ENCODE measurements at places on chromosomes 16 and 17.

DNA sequence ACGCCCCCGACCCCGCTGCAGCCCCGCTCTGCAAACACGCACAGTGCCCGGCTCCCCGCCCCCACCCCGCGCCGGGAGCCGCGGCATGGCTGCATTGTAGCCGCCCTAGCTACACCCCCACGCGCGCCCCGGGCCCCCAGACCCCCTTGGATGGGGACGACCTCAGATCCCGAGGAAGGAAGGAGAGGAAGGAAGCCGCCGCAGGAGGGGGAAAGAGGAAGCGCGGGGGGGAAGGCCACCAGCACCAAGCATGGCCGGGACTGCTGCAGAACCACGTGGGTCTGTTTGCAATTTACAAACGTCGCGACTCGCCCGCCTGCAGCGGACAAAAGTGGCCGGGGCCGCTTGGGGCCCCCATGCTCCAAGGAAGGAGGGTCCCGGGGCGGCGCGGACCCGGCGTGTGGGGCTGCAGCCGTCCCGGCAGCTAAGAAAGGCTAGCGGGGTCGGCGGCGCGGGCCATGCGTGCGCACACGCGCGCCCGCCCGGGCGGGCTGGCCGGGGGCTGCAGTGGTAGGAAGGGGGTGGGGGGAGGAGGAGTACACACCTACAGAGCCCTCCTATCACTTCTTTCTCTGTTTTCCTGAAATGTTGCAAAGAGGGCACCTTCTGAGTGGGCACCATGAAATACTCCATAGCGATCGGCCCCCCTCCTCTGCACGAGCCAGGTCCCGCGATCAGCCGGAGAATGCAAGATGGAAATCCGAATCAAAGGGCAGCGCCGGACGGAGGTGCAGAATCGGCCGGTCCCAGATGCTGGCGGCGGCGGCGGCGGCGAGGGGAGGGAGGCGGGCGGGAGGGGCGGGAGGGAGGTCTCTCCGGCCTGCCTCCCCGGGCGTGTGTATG lies 488 bp downstream of the TFAP4 start:
- no peaks in the 10 kb centered on the region for H3K27me3 ChIP-seq
- DNase-seq: no peak
- no peaks in the 10 kb centered on the region for H3K36me3 ChIP-seq
- H3K27ac ChIP-seq: peak overlapping the region; percentile 70
- peaks cover 15% of the 10 kb centered on the region for H3K4me1 ChIP-seq
- peak overlapping the region; percentile 98 for H3K4me3 ChIP-seq

- peaks cover 18% of the 10 kb centered on the region for H3K4me1 ChIP-seq
- peak overlapping the region; percentile 83 for H3K27ac ChIP-seq
- no peak for DNase-seq
- peaks cover 30% of the 10 kb centered on the region for H3K36me3 ChIP-seq
- peaks cover 32% of the 10 kb centered on the region for H3K27me3 ChIP-seq
- H3K4me3 ChIP-seq: peak overlapping the region; percentile 88
Measured at GRCh38 chr17:36949461-36949927, 740 bp downstream of the AATF start.

GRCh38 chr16:86133377-86133776 lies 234.4 kb downstream of the IRF8 start:
- no peak overlapping the region for H3K4me3 ChIP-seq
- DNase-seq: no peak
- no peaks in the 10 kb centered on the region for H3K4me1 ChIP-seq
- H3K27ac ChIP-seq: no peak overlapping the region
- H3K36me3 ChIP-seq: no peaks in the 10 kb centered on the region

DNA sequence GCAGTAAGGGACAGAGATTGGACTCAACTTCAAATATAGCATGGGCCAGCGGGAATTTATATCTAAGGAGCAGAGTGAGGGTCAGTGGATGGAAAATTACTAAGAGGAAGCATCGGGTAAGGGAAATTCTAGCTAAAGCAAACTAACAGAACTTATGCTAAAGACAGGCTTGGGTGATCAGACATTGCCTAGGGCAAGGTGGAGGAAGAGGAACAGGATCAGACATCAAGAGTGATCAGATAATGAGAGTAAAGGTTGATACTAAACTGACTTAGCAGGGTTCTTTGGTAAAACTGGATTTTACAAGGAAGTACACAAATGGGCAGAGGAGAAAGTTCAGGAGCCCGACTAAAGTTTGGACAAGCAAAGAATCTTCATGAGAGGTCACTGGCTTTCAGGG lies 86.3 kb upstream of the TOM1L1 start:
- DNase-seq: no peak
- no peaks in the 10 kb centered on the region for H3K36me3 ChIP-seq
- no peak overlapping the region for H3K27ac ChIP-seq
- H3K4me1 ChIP-seq: no peaks in the 10 kb centered on the region
- no peak overlapping the region for H3K4me3 ChIP-seq
- H3K27me3 ChIP-seq: no peaks in the 10 kb centered on the region

GRCh38 chr16:86181526-86181925 lies 282.6 kb downstream of the IRF8 start:
- H3K27ac ChIP-seq: no peak overlapping the region
- no peak overlapping the region for H3K4me3 ChIP-seq
- no peaks in the 10 kb centered on the region for H3K27me3 ChIP-seq
- H3K4me1 ChIP-seq: no peaks in the 10 kb centered on the region

DNA sequence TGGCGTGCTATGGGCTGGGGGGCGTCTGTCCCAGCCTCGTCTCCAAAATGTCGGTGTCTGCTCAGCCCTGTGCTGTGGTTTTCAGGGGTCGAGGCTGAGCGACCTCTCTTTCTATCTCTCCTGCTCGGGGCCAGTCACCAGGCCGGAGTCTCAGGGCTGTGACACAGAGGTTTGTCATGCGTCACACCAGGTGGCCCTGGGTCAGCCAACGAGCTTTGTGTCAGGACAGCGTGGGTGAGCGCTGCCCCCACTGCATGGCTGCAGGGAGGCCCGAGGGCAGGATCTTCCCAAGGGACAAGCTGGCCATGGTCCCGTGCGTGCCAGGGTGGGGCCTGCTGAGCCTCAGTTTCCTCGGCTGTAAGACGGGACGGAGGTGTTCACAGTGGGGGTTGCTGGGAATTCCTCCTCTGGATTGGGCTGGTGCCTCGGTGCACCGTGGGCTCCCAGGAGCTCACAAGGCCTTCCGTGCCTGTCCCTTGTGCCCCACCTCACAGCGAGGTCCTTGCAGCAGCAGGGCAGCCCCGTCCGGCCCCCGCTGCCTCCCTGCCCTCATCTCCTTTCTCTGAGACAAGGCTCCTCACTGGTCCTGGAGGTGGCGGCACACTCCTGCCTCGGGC lies 50.5 kb downstream of the CBFA2T3 start:
- DNase-seq: no peak
- H3K4me1 ChIP-seq: no peaks in the 10 kb centered on the region
- no peaks in the 10 kb centered on the region for H3K36me3 ChIP-seq
- H3K27me3 ChIP-seq: no peaks in the 10 kb centered on the region
- no peak overlapping the region for H3K4me3 ChIP-seq

- H3K4me3 ChIP-seq: no peak overlapping the region
- H3K27me3 ChIP-seq: no peaks in the 10 kb centered on the region
- no peak for DNase-seq
Measured at GRCh38 chr17:9971991-9972390, 66.9 kb upstream of the RCVRN start.

DNA sequence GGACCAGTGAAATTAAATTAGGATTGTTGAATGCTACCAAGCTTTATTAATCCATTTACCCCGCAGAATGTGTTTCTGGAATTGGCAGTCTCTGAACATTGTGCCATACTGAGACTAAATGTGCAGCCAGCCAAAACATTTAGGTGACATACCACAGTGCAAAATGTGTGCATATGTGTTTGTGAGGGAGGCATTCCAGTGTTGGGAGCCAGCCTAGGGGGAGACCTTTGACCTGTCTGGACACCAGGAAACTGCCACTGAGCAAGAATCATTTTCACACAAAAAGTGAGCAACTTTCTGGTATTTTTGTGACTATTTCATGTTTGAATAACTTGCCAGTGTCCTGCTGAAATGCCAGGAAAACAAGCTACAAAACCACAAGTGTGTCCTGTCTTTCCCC lies 64.7 kb upstream of the SLC12A3 start:
- no peak overlapping the region for H3K27ac ChIP-seq
- no peaks in the 10 kb centered on the region for H3K4me1 ChIP-seq
- H3K4me3 ChIP-seq: no peak overlapping the region
- peaks cover 4% of the 10 kb centered on the region for H3K36me3 ChIP-seq
- DNase-seq: no peak

GRCh38 chr16:26026709-26027450 lies 335.1 kb downstream of the HS3ST4 start:
- no peak for DNase-seq
- H3K4me1 ChIP-seq: no peaks in the 10 kb centered on the region
- no peak overlapping the region for H3K4me3 ChIP-seq
- no peaks in the 10 kb centered on the region for H3K36me3 ChIP-seq
- no peak overlapping the region for H3K27ac ChIP-seq
- no peaks in the 10 kb centered on the region for H3K27me3 ChIP-seq

- no peak overlapping the region for H3K4me3 ChIP-seq
- no peaks in the 10 kb centered on the region for H3K27me3 ChIP-seq
- H3K27ac ChIP-seq: no peak overlapping the region
- H3K36me3 ChIP-seq: peaks cover 19% of the 10 kb centered on the region
- H3K4me1 ChIP-seq: peaks cover 21% of the 10 kb centered on the region
Measured at GRCh38 chr16:30110661-30111060, 2.7 kb downstream of the GDPD3 start.

GRCh38 chr17:66485309-66485947 lies 183.0 kb downstream of the PRKCA start:
- H3K27ac ChIP-seq: no peak overlapping the region
- H3K27me3 ChIP-seq: no peaks in the 10 kb centered on the region
- H3K4me1 ChIP-seq: no peaks in the 10 kb centered on the region

- H3K27ac ChIP-seq: no peak within 1 kb of the TSS
- no peak within 1 kb of the TSS for H3K4me3 ChIP-seq
- no peaks in the 10 kb centered on the region for H3K27me3 ChIP-seq
- no peaks in the 10 kb centered on the region for H3K4me1 ChIP-seq
- peak; percentile 77 for DNase-seq
Measured at GRCh38 chr17:58417300-58418092, at the start of gene RNF43. RNF43 (minus strand) TSS chr17:58417534; CDS start chr17:58415577, 1,957 bp downstream.

DNA sequence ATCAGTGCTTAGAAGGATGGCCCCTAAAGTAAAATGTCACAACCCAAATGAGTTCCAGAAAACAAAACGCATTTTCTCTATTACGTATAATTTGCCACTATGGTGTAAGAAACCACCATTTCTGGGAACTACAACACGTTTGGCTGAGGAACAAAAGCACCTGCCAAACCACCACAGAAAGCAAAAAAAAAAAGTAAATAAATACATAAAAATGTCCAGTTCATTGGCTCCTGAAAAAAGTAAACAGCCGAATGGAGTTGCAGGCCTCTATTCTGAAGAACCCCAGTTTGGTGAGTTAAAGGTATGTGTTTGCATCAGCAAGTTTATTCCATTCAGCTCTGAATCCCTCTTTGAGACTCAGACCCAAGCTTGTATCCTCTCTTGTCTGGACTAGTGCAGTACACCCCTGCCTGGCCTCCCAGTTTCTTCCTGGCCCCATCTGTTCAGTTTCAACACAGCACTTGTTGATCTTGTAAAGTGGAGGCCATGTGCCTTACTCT lies 36.9 kb downstream of the ERN1 start:
- no peaks in the 10 kb centered on the region for H3K27me3 ChIP-seq
- peaks cover 34% of the 10 kb centered on the region for H3K4me1 ChIP-seq
- H3K4me3 ChIP-seq: no peak overlapping the region
- no peak overlapping the region for H3K27ac ChIP-seq
- no peak for DNase-seq

- H3K27me3 ChIP-seq: peaks cover 37% of the 10 kb centered on the region
- no peaks in the 10 kb centered on the region for H3K36me3 ChIP-seq
- DNase-seq: no peak
- H3K4me1 ChIP-seq: peaks cover 10% of the 10 kb centered on the region
- H3K4me3 ChIP-seq: peak within 1 kb of the TSS; percentile 50
Measured at GRCh38 chr16:75251280-75252048, at the start of gene BCAR1. BCAR1 (minus strand) TSS chr16:75251624; CDS start chr16:75251482, 142 bp downstream.

GRCh38 chr16:55510185-55510805 lies 1.4 kb downstream of the LPCAT2 start:
- H3K4me3 ChIP-seq: no peak overlapping the region
- no peak for DNase-seq
- peaks cover 20% of the 10 kb centered on the region for H3K27me3 ChIP-seq
- no peak overlapping the region for H3K27ac ChIP-seq

DNA sequence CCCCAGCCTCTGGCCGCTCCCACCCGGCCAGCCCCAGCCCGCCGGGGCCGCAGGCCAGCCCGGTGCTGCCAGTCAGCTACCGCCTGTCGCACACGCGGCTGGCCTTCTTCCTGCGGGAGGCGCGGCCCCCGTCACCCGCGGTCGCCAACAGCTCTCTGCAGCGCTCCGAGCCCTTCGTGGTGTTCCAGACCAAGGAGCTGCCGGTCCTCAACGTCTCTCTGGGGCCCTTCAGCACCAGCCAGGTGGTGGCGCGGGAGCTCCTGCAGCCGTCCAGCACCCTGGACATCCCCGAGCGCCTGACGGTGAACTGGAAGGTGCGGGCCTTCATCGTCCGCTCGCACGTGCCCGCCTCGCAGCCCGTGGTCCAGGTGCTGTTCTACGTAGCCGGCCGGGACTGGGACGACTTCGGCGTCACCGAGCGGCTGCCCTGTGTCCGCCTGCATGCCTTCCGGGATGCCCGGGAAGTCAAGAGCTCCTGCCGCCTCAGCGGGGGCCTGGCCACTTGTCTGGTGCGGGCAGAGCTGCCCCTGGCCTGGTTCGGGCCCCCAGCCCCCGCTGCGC lies 46.8 kb downstream of the TMEM132E start:
- H3K4me1 ChIP-seq: peaks cover 3% of the 10 kb centered on the region
- H3K27ac ChIP-seq: no peak overlapping the region
- no peak overlapping the region for H3K4me3 ChIP-seq
- H3K36me3 ChIP-seq: no peaks in the 10 kb centered on the region
- DNase-seq: no peak

DNA sequence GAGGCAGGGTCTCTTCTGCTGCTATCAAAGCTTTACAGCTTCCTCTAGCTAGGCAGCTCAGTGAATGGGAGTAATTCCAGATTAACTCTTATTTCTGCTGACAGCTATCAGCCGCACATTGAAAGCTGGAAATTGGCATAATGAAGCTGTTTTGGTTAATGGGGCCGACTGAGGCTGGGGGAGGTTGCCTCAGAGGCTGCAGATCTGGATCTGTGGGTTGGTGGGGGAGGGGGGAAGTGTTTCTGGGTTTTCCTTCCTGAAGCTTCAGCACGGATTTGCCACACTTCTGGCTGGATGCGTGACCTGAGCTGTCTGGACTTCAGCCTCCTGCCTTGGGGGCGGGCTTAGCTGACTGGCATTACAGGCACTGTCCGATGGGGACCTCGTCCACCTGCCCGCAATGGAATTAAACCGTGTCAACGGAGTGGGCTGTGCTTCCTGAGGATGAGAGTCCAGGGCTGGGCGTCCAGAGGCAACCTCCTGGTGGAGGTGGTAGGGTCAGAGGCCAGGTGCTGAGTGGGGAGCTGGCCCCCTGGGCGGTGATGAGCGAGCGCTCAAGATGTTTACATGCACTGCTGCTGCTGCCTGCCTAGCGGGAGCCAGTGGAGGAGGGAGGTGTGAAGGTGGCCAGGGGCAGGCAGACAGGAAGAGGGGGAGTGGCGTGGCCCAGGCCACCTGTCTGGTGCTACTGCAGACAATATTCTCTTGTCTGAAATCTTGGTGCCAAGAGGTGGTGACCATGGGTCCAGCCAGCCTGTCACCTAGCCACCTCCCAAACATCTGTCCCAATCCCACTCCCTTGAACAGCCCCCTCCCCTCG lies 6.7 kb upstream of the ABCC3 start:
- DNase-seq: no peak
- H3K4me3 ChIP-seq: no peak overlapping the region
- H3K27me3 ChIP-seq: peaks cover 20% of the 10 kb centered on the region
- H3K36me3 ChIP-seq: no peaks in the 10 kb centered on the region
- H3K27ac ChIP-seq: no peak overlapping the region
